Epithelial cell of esophagus (primary cell): ENCODE measurements at places on chromosomes 11 and 22.
A peak's percentile ranks its signal among the peaks of the same experiment; 100 is the strongest.

DNA sequence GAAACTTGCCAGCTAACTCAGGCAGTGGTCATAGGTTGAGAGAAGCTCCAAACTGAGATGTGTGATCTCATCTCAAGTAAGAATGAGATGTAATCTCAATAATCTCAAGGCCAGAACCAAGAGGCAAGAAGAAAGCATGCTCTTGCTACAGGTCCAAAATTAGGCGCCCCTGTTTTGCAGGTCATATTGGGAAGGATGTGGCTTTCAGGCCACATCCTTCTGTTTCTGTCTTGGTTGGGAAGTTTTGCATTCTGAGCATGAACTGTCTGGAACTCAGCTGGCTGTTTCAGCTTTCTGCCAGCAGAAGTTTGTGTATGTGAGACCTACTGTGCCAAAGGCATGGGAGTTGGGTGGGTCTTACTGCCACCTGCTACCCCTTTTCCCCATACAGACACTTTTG lies 67.5 kb upstream of the MS4A8 start:
- DNase-seq = no peak

GRCh38 chr11:65540290-65541092 lies 15.6 kb downstream of the SCYL1 start:
- DNase-seq = peak; percentile 95

DNA sequence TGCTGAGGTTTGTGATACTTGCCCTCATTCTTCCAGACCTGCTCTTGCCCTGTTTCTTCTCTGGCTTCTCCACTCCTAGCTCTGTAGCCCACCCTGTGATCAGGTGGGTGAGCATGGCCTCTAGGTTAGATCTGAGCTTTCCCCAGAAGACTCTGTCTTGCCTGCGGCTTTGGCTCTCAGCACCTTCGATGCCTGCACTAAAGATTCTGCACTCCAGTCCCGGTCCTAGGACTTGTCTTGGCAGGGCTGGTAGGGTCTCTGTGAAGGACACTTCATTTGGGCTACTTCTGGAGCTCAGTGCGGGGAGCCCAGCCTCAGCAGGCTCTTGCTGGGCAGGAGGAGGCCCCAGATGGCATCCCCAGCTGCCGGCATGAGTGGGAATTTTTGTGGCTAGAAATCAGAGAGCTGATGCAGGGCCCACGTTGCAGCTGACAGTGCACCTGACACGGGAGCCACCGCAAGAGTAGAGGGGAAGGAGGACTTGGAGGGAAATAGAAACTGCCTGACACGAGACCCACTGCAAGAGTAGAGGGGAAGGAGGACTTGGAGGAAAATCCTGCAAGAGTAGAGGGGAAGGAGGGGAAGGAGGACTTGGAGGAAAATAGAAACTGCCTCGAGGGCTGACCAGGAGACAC lies 226.9 kb upstream of the B3GAT1 start:
- no peak for DNase-seq

GRCh38 chr22:42396621-42397331 lies 35.4 kb downstream of the NFAM1 start:
- peak; percentile 29 for DNase-seq

- no peak for DNase-seq
Measured at GRCh38 chr11:40246983-40247382, 1212.5 kb downstream of the LRRC4C start.
